NCI-H2107 (cell line): ENCODE measurements at places on chromosomes 4 and X.

- no peak for DNase-seq
These were observed 68.0 kb downstream of the OPHN1 start for GRCh38 chrX:68365341-68365740.

GRCh38 chrX:45824471-45824870 lies 623.8 kb upstream of the DIPK2B start:
- DNase-seq: no peak

- DNase-seq: no peak
These were observed 45.3 kb downstream of the ANK2 start for GRCh38 chr4:113094802-113095201.

DNA sequence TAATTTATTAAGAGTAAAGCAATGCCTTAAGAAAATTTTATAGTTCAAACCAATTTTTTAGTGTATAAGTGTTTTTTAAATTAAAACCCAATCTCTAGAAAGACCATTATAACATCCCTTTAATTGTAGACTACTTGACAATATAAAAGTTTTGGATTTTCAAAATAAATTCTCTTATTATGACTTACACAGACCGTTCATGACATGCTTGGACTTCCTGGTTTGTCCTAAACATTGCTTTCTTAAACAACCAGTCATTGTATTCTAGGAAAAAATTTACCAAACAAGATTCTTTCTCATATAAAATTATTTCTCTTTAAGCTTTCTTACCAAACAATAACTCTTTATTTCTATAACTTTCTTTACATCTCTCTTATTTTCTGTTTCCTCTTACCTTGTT lies 49.0 kb upstream of the CXorf51A start:
- DNase-seq: no peak

GRCh38 chrX:106899276-106899675 lies 3.9 kb downstream of the RIPPLY1 start:
- DNase-seq: no peak

DNA sequence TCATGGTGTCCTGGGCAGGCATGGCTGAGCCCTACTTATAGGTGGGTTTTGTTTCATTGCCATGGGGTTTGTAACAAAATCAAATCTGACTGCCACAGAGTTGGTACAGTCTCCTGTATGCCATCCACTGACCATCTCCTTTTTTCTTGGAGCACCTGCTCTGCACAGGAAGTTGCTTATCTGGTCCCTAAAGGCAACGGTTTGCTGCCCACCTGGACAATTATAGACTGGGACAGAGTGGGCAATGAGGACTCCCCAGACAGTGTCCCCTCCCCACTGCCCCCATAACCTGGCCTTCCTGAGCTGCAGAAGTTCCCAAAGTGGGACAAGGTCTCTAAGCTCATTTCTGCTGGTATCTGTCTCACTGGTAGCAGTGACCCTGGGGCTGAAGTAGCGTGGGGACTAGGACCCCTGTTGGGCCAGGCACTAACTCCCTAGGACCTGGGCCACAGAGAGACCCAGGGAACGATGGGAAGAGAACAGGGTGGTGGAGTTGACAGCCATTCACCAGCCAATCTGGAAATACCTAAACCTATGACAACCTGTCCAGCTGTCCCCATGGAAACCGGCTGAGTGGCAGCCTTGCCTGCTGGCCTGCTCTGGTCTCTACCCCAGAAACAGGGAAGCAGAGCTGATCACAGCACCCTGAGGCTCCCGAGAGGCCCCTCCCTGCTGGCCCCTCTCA lies 64.7 kb downstream of the WFS1 start:
- DNase-seq: no peak

DNA sequence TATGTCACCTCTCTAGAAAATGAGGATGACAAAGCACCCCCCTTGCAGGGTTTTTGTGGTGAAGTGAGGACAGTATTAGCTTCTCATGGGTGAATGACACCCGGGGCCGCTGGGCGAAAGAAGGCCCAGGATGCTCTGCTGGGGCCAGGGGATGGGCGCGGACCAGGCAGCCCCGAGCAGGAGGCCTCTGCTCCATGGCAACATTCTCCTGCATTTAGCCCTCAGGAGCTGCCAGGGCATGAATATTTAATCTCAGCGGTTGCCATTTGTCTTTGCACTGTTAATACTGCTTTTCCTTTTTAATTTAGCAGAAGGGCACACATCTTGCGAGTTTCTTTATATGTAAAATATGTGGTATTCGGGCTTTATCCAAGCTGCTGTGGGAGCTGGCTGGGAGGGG lies 30.3 kb upstream of the PSAPL1 start:
- DNase-seq: no peak
